ENCODE measurements at places on chromosomes 4 and X.

- DNase-seq, result no peak
Observed at GRCh38 chr4:101933855-101934254, 143.3 kb downstream of the BANK1 start.

- DNase-seq, result no peak
Observed at GRCh38 chrX:19761554-19762295, 125.7 kb downstream of the SH3KBP1 start.

DNA sequence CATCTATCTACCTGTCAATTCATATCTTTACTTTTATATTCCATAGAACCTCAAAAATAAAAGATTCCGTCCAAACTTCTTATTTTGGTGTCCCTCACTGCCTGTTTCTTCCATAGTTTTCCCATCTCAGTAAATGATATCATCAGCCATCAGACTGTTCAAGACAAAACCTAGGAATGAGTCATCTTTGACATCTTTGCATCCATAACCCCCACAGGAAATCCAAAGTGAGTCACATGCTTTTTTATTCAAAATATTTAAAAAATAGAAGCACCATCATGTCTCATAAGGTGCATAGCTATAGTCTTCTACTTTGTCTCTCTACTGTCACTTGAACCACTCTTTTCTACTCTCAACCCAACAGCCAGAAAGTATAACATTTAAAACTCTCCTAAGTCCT lies 29.9 kb upstream of the CXXC4 start:
- no peak for DNase-seq

DNA sequence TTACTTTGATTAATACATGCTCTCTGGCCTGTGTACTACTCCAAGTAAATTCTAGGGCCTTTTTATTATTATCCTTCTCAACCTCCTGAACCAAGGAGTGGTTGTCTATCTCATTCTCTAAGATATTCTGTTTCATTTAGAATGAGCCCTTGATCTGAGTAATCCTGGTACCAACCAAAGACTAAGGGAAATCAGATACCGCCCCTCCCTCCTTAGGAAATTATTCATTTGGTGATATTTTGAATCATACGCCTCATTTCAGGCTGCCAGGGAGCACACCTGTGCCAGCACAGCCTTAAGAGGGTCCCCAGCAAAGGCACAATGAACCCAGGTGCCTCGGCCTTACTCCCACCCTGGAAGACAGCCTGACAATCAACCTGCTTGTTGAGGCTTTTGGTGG lies 73.2 kb upstream of the STARD8 start:
- DNase-seq, result no peak

GRCh38 chrX:39619182-39620009 lies 478.4 kb downstream of the BCOR start:
- no peak for DNase-seq

- no peak for DNase-seq
Observed at GRCh38 chrX:29671421-29671820, 543.9 kb upstream of the MAGEB2 start.

- DNase-seq, result no peak
Observed at GRCh38 chrX:18545771-18546170, 120.4 kb downstream of the CDKL5 start.

- DNase-seq, result no peak
Observed at GRCh38 chr4:142351958-142352357, 494.1 kb downstream of the INPP4B start.

DNA sequence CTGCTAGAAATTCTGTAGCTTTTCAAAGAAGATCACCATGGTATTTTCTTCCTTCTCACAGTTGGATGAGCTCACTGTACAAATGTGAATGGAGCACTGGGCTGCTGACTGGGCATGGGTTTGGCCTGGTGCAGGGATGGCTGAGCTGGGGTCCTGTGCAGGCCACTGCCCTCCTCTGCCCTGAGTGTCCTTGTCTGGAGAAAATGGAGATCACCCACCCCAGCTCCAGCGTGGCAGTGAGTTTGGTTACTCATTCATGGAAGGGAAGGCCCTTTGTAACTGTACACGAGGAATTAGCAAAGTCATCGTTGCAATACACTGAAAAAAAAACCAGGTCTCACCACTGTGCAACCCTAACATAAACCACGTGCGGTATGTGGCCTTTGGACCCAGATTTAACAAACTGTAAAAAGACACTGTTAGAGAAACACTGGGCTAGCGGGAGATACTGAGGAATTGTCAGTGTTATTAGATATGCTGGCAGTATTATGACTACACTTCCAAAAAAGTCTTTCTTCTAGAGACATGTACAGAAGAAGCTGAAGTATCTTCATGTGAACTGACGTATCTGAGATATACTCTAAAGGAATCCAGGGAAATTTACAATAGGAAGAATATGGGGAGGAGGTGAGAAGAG lies 16.1 kb upstream of the TBC1D14 start:
- DNase-seq, result no peak

GRCh38 chr4:153757407-153757806 lies 2.4 kb downstream of the RNF175 start:
- no peak for DNase-seq

GRCh38 chr4:147590249-147590920 lies 26.8 kb upstream of the TMEM184C start:
- peak; percentile 13 for DNase-seq

- DNase-seq, result no peak
Observed at GRCh38 chr4:119394826-119395225, 72.9 kb upstream of the FABP2 start.

DNA sequence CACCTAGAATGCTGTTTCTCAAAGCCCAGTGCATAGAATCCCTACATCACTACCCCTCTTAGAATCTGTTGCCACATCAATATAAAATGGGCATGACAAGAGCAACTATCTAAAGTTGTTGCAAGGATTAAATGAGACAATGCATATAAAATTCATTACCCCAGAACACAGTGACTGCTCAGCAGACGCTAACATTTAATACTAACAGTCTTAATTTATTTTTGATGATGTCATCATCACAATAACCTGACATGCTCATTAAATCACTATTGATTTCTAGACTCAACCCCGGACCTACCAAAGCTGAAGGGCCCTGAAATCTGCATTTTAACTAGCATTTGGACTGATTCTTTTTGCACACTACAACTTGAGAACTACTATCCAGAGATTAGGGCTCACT lies 3.9 kb downstream of the ARSJ start:
- no peak for DNase-seq

DNA sequence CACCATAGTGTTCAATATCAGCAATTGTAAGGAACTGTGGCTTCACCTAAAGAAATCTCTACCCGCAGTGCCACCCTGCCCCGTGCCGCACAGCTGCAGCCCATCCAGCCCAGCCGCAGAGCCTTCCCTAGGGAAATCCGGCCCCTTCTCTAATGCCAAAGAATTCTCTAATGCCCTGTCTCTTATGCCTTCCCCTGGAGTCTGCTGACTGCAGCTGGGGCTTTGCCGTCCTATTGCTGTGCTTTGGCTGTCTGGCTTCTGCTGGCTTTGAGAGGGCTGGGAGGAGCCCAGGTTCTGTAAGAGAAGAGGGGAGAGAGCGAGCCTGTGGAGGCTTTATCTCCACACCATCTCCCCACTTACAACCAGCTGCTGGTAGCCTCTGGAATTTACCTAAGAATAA lies 85.9 kb upstream of the HELT start:
- no peak for DNase-seq

DNA sequence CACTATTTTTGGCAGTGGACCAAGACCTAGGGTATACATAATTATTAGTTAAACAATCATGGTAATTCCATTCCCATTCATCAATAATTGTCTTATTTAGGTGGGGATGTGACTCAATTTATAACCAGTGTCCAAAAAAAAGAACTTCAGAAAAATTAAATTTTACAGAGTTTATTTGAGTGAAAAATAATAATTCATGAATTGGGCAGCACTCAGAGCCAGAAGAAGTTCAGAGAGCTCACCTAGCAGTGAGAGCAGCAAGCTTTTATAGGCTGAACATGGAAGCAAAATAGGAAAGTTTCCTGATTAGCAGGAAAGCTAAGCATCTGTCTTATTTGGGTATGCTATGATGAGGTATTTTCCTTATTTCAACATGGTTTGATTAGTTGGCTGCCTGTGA lies 500.8 kb downstream of the PCDH7 start:
- DNase-seq, result no peak

- no peak for DNase-seq
Observed at GRCh38 chr4:168218645-168219044, 99.9 kb downstream of the DDX60 start.

GRCh38 chr4:134490863-134491262 lies 289.3 kb upstream of the PABPC4L start:
- DNase-seq, result no peak

- DNase-seq, result no peak
Observed at GRCh38 chr4:129600898-129601297, 504.9 kb downstream of the C4orf33 start.

DNA sequence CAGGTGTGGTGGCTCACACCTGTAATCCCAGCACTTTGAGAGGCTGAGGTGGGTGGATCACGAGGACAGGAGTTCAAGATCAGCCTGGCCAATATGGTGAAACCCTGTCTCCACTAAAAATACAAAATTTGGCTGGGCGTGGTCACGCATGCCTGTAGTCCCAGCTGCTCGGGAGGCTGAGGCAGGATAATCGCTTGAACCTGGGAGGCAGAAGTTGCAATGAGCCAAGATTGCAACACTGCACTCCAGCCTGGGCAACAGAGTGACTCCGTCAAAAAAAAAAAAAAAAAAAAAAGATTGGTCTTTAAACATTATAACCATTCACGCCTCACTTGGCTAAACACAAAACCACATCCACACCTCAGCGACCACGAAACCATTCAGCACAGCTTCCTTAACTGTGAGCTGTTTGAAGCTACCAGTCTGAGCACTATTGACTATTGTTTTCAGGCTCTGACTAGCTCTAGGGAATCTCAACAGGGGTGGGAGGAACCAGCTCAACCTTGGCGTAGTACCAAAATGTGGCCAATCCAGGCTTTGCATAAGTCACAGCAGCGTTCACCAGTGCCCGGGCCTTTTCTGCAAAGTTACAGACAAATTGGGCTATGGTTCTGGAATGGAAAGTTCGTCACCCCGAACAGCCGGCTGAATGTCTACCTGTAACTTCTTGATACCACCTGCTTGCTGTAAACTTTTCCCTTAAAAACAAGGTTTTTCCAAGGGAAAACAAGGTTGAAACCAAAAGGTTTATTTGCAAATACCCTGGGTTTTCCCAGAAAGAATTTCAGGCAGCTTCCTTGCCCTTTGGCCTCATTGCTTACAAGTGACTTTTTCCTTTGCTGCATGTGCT lies 73.6 kb upstream of the DHX15 start:
- no peak for DNase-seq

GRCh38 chrX:25175743-25176142 lies 160.0 kb upstream of the ARX start:
- no peak for DNase-seq

DNA sequence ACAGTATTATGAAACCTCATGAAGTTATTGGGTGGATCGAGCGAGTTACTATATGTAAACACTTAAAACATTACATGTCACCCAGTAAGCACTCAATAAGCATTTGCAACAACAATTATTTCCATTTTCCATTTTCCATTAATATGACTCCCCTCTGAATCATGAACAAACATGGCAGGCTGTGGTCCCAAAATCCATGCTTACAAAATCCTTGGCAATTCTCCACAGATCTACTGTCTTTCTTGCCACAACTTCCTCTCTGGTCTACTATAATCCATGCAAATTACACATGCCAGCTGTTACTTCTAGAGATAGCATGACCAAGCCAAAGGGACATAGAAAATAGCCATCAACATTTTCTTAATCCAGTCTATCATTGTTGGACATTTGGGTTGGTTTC lies 22.0 kb downstream of the ASB11 start:
- no peak for DNase-seq

DNA sequence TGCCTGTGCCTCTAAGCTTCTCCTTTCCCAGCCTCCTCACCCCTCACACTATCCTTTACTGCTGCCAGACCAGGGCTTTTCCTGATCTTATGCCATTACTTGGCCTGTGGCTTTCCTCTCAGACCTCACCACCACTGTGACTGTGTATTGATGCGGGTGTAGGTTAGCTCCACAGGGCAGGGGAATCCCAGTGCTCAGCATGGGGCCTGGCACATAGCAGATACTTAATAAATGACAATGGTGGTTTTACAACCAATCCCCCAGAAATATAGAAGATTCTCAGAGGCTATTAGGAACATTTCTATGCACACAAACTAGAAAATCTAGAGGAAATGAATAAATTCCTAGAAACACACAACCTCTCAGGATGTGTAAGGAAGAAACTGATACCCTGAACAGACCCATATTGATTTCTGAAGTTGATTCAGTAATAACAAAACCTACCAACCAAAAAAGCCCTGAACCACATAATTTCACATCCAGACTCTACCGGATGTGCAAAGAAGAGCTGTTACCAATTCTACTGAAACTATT lies 129.6 kb upstream of the QRFPR start:
- no peak for DNase-seq

- no peak for DNase-seq
Observed at GRCh38 chr4:150207871-150208270, 129.6 kb downstream of the DCLK2 start.

DNA sequence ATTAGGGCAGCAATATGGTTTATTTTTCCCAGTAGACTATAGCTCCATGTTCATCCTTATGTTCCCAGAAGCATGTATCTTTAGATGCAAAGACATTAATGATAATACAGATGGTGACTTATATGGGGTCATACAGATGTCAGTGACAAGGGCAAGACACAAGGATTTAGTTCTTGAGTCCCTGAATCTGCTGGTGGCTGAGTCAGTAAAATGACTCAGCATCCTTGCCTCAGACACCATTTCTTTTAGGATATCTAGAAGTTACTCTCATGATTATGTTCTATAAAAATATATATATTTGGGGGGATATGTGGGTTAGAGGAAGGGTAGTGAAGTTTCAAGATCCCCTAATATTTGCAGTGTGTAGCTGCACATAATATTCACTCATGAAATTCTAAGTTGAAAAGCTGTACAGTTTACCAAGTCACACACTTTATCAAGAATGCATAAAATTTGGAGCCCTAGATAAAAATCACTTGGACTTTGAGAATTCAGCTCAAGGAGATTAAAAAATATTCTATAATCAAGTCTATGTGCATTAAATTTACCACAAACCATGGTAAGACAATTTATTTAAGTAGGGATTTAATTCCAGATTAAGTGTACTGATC lies 101.9 kb downstream of the LNX1 start:
- no peak for DNase-seq

DNA sequence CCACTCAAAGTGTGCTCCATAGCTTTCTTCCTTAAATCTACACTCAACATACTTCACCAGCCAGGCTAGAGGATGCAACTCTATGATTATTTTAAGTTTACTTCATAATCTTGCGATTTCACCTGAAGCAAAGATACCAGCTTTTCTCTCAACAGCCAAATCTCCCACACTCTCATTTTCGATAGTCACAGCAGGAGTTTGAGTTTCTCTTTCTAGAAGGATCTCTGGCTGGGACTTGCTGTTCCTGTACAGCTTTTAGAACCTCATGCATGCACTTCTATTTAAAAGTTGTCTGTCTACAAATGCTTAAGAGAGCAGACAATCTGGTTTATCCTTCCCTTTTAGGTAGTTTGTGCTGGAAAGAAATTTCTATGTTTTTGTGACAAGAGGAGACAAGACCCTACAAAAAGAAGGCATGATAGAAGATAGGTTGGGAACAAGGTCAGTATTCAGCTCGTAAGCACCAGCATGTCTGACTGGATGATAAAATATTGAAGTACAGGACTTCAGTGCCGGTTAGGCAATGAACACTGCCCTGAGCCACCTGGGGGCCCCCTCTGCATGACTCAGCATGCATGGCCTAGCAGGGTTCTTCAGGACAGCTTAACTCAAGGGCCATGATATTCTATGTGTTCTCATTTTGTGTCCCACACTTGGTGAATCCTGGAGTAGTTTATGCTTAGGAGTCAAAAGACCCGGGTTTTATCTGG lies 65.6 kb downstream of the ATXN3L start:
- no peak for DNase-seq
